ENCODE measurements at places on chromosomes 7 and 10. TPM values are rescaled to one million over a fixed set of nuclear protein-coding genes. Genes with fewer than 3 reads are reported as not detected.

Gene DRGX
- not detected for total RNA-seq

Gene PHKG1
- 3.0 TPM for total RNA-seq

Gene ADAMTS14
- not detected for total RNA-seq

Gene TMEM236
- total RNA-seq = 0.07 TPM

Gene HELLS
- total RNA-seq = 141 TPM

Gene CNPY1
- not detected for total RNA-seq

Gene GSTO2
- total RNA-seq = 2.6 TPM

Gene BMPER
- not detected for total RNA-seq

Gene ACTL6B
- total RNA-seq = not detected

Gene FAM25A
- not detected for total RNA-seq

Gene ADCY1
- total RNA-seq = 0.57 TPM

Gene KCND2
- not detected for total RNA-seq

Gene OPN4
- total RNA-seq = not detected

Gene FAM131B
- 1.9 TPM for total RNA-seq

Gene ATOH7
- not detected for total RNA-seq

Gene PALD1
- 0.48 TPM for total RNA-seq

Gene ZP3
- 20.4 TPM for total RNA-seq

Gene ACSM6
- total RNA-seq = not detected

Gene CSTF2T
- total RNA-seq = 26.4 TPM

Gene CYP26C1
- not detected for total RNA-seq

Gene UBTD1
- 2.6 TPM for total RNA-seq

Gene BLNK
- not detected for total RNA-seq

Gene MOSPD3
- total RNA-seq = 14.0 TPM

Gene NFE2L3
- 27.3 TPM for total RNA-seq

Gene MSRB2
- 11.1 TPM for total RNA-seq

Gene TMEM270
- total RNA-seq = not detected

Gene GSTK1
- 218 TPM for total RNA-seq

Gene WDR86
- total RNA-seq = 0.17 TPM

Gene ARHGEF35
- total RNA-seq = 9.6 TPM

Gene PRF1
- 32.6 TPM for total RNA-seq
